T1000 (cell line): ENCODE measurements at places on chromosomes 5 and 9.

GRCh38 chr5:64292611-64293215, 127.1 kb downstream of the RNF180 start:
- no peak for DNase-seq

DNA sequence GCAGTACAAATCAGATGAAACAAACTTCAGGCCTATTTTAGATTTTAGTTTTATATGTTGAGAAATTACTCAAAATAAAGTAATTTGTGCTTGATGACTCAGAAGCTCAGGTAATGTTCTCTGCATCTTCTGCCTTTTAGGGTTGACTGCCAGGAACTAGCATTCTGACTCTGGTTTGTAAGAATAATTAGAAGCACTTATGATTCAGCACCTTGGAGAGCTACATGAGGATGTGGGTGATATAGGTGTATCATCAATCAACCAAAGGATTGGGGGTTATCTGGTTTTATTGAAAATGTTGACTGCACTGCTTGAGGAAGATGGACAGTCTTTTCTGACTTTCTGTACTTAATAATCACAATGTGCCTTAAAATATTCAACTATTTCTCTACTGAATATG, 118.7 kb upstream of the SGCD start:
- no peak for DNase-seq

GRCh38 chr5:56588636-56589480, 226.5 kb upstream of the MAP3K1 start:
- no peak for DNase-seq

- DNase-seq = no peak
Measured at GRCh38 chr9:93036887-93037475, 21.5 kb upstream of the SUSD3 start.

DNA sequence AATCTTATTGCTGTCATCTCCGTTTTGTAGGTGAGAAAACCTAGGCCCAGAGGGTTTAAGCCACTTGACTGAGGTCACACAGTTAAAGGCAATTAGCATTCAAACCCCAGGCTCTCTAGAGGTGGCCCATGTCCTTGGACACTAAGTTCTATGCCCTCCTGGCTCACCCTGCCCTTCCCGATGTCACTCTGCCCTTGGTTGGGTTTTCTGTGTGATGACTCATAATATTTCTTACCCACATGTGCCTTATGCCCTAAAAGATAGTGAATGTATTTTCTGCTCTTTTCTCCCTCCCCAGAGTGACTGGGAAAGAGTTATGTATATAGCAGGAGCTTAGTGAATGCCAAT, 174.5 kb upstream of the PITX1 start:
- DNase-seq = no peak
